Stimulated activated CD4-positive, alpha-beta T cell treated with anti-CD3 and anti-CD28 coated beads, TNF-alpha, amount 100 ng/mL, for 24 hours (primary cell): ENCODE measurements at places on chromosomes 6 and 20.

DNA sequence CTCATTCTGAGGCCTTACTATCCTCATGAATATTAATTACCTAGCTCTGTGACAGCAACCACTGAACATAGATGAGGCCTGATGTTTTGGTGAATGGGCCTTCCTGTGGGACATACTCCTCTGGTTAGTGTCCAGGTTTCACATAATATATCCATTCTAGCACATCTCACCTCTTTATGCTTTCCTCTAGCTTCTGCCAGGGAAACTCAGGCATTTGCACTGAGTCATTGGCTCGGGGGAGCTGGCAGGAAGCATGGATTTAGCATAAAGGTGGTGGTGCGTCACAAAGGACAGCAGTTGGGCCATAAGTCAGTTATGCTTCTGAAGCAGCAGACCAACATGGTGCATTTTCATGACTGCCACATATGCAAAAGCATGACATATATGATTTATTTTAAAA lies 37.5 kb upstream of the TMEM170B start:
- no peak for DNase-seq

DNA sequence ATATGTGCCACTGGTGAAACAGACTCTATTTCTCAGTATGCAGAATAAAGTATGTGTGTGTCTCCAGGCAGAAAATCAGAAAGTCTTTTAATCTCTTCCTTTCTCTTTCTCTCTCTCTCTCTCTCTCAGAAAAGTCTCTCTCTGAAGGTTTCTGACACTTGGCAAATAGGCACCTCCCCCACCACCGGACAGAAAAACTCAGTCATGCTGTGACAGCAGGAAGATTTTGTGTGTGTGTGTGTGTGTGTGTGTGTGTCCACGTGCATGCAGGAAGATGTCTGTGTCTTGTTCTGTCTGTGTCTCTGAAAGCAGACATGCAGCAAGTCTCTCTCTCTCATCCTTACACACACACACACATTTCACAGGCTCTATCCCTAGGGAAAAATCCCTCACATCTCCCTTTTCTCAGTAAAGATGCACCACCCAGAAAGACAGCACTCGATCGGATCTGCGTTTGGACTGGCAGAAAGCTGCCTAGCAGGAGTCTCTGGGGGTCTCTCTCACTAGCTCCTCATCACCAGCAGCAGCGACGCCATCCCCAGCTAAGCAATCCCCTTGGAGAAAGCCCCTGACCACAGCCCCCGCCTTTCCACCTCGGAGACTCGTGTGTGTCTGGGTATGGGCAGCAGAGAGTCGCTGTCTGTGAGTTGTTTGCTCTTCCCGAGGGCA lies 98.3 kb downstream of the EDN3 start:
- no peak for DNase-seq

DNA sequence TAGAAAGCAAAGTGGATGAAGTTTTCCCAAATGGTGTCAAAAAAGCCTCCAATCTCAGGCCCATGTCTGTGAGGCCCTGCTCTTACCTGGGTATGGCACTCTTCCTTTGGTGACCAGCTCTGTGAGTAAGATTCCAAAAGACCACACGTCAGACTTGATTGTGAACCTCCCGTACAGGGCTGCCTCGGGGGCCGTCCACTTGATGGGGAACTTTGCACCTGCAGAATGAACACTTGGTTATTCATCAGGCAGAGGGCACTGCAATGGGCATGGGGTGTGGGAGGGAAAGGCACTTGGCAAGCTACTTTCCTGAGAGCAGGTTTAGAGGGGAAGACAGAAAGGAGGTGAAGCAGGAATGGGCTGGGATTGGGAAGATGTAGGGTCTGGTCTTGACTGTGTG lies 68.7 kb upstream of the TRAF3IP2 start:
- no peak for DNase-seq

- DNase-seq: no peak
Observed at GRCh38 chr6:122049341-122049740, 350.1 kb upstream of the HSF2 start.

- DNase-seq: peak; percentile 14
Observed at GRCh38 chr6:138590796-138591709, 91.8 kb upstream of the NHSL1 start.

DNA sequence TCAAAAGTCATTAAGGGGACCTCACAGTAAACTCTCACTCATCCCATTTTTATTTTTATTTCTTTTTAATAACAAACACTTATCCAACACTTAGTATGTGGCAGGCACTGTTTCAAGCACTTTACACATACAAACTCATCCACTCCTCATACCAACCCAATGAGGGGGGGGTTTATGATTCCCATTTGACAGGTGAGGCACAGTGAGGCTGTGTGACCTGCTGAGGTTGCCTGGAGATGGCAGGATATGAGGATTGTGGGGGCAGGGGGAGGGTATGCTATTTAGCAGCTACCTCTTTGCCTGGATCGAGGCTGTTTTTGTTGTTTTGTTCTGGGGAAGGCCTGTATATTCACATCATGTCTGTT lies 219.8 kb downstream of the KIF16B start:
- DNase-seq: no peak

- no peak for DNase-seq
Observed at GRCh38 chr20:49627329-49627761, 59.4 kb upstream of the PTGIS start.

- DNase-seq: peak; percentile 50
Observed at GRCh38 chr6:73452107-73452461, at the start of gene CGAS. Gene CGAS (minus strand): TSS chr6:73452297. CDS start chr6:73452181, 116 bp downstream.

DNA sequence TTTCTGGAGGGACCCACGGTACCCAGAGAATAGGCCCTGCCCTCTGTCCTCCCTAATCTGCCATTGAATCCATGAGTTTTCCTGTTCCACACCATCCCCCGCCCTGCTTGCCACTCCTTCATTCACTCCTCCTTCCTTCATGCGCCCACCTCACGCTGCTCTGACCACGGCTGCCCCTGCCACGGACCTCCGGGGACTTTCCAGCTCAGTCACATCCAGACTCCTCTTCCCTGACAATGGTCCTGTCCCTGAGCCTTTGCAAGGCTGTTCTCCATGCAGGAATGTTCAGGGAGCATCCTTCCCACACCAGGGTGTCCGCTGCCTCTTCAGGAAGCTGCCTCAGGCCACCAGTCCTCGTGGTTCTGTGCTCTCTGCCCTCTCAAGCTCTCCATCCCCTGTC lies 25.9 kb downstream of the GLP1R start:
- DNase-seq: no peak

DNA sequence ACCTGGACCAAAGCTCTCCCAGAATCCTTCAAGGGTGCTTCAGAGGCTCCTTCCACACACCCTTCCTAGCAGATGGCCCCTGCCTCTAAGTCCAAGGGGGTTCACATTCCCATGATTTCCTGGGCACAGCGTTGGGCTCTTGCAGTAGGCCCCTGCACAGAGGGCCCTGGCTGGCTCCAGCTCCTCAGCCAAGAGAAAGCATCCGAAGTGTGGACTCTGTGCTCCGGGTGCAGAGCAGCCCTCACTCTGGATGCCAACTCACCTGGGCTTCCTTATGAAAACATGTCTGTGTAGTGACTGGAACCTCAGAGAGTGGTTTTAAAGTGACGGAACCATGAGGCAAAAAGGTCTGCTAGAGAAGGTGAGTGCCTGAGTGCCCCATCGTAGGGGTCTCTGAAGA lies 11.6 kb downstream of the YTHDF1 start:
- no peak for DNase-seq

DNA sequence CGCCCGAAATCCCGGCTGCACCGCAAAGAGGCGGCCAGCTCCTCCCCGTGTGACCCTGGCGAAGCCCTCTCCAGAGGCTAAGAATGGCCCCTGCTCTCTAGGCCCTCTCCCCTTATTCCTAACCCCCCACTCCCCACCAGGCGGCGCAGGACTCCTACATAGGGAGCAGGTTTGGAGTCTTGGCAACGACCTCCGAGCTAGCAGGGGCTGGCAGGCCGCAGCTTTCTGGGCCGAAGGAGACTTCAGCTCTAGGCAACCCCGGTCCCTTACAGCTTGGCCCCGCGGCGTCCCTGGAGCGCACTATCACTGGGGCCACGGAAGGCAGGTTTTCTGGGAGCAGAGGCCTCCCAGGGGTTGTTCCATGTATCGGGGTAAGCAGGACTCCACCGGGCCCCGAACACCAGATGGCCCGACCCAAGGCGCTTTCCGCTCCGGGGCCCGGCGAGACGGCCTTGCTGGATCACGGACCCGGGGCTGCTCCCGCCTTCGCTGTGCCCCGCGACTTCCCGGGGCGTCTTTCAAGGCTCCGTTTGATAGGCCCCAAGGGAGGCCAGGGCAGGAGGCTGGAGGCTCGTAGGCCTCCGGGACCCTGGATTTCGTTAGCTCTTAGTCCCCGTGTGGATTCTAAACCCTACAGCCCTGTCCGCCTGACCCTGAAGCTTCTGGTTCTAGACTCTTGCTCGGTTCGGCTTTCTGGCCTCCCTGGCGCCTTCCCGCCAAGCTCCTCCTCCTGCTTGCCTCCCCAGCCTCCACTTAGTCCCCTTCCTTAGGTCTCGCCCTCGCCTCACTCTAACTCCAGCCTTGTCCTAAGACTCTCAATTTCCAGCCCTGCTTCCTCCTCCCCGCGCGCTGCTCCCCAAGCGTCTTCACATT lies 1.9 kb downstream of the SLC32A1 start:
- no peak for DNase-seq

DNA sequence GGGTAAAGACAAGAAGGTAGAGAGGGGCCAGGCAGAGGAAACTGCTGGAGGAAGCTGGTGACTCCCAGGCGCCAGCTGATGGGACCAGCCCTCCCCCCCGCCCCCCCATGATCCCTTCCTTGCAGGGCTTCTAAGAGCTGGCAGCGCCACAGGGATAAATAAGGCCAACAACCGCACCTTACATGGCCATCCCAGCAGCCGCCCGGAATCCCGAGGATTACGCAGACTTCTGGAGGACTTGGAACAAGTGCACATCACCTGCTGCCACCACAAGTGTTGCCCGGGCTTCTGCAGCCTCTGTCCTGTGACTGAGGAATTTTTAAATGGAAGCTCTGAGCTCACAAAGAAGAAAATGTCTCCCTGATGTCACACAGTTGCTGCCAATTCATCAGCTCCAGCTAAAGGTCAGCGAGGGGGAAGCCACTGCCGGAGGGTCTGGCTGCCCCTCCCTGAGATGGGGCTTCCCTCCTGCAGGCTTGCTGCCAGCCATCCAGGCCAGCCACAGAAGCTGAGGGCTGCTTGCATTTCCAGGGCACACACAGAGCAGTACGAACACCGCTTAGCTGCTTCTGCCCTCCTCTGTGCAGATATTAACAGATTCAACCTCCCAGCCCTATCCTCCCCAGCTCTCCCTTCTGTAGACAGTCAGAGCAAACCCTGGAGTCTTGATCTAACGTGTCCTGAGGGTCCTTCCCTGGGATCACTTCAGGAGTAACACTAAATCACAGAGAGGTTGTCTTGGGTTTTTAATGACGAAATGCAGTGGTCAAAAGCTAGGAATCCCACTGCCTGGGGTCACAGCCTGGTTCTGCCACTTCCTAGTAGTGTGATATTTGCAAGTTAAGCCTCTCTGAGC lies 38.6 kb upstream of the PIM1 start:
- no peak for DNase-seq

DNA sequence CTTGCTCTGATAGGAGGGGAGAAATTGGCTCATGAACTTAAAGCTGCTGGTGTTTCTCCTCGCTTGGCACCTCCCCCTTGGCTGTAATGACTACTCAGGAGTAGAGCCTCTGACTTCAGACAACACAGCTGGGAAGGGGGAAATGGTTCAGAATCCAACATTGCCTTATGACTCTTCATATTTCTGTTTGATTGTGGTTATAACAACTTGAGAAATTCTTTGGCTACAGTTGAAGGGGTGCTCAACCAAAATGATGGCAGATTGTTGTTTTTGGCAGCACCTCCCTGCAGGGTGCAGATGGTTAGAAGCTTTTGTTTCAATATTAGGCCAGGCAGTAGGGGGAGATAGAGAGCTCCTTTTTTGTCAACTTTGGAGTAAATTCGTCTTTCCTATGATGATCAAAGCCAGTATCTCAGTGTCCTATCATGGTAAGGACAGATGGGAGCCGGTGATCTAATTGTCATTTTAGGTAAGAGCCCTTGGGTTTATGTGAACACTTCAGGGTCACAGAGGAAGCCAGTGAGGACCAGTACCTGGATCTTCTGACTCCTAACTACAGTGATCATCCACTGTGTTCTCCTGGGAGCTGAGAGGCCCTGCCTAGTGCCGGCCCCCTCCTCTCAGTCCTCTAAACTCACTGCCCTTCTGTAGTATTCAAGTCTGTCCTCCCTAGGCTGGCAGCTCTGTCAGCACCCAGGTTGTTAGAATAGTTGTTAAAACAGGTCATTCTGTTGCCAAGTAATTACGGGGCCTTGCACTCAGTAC lies 39.9 kb downstream of the RPRD1B start:
- no peak for DNase-seq

GRCh38 chr6:53065266-53066076 lies at the start of gene FBXO9:
Gene FBXO9 (plus strand): TSS chr6:53065404. CDS start chr6:53065790, 386 bp downstream.
- DNase-seq: peak; percentile 51

GRCh38 chr6:160457823-160458222 lies 109.6 kb downstream of the SLC22A3 start:
- no peak for DNase-seq

GRCh38 chr6:25179051-25179778 lies 100.0 kb upstream of the CARMIL1 start:
- DNase-seq: no peak

DNA sequence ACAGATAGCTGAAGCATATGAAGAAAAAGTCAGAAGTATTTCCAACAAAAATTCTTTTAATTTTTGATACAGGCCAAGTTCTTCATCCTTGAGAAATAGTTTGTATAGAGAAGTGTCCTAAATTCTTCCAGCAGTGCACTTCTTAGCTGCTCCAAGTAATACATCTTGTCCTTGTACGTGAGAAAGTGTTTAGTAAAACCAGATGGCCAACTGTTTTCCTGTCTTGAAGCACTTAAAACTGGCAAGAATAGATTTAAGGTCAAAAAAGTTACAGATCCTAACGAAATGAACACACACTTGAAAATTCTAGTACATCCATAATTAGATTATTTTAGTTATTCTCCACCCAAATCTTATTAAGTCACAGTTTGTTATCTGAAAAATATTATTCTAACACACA lies 52.2 kb upstream of the HSF2 start:
- no peak for DNase-seq

DNA sequence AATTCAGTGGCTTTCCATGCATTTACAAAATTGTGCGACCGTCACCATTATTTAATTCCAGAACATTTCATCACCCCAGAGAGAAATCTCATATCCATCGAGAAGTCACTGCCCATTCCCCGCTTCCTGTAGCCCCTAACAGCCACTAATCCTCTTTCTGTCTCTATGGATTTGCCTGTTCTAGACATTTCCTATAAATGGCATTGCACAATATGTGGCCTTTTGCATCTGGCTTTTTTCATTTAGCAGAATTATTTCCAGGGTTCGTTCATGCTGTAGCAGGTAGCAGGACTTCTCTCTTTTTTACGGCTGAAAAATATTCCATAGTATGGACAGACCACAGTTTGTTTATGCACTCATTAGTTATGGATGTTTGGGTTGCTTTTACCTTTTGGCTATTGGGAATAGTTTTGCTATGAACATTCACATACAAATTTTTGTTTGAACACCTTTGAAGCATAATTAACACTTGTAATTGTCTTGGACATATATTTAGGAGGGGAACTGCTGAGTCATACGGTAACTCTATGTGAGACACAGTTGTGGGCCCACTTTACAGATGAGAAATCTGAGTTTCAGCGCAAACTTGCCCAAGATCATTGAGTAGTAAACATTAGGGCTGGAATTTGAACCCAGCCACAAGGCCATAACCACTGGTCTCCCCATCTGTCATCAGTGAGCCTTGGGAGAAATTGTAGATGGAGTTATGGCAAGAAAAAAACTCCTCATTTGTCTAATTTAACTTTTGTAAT lies 126.9 kb downstream of the BMP7 start:
- DNase-seq: no peak
